RPMI8226 (cell line): ENCODE measurements at places on chromosomes 11 and 22.

GRCh38 chr11:91653079-91653754, 571.4 kb upstream of the FAT3 start:
- no peak for DNase-seq

DNA sequence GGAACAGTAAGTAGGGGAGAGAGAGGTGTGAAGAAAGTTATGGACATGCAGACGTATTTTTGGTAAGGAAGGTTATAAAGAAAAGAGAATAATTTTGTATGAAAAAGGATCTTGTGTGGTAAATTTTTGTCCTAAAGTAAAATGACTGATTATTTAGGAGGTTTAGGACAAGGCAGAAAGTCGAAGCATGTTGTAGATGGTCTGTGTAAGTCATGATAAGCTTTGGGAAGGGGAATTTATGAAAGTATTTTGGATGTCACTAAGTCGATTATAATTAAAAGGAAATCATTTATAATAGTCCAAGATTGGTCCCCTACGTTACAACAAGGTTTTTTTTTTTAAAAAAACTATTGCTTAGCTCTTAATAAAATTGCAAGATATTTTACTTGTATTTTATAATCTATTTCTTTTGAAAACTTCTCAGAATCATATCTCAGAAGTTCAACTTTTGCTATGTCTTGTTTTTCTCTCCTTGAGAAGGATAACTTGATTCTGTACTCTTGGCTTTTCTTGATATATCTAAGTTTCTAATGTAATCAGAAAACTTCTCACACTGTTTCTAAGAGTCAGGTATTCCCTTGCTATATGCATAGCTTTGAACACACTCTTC, 10.9 kb upstream of the CABP2 start:
- no peak for DNase-seq

DNA sequence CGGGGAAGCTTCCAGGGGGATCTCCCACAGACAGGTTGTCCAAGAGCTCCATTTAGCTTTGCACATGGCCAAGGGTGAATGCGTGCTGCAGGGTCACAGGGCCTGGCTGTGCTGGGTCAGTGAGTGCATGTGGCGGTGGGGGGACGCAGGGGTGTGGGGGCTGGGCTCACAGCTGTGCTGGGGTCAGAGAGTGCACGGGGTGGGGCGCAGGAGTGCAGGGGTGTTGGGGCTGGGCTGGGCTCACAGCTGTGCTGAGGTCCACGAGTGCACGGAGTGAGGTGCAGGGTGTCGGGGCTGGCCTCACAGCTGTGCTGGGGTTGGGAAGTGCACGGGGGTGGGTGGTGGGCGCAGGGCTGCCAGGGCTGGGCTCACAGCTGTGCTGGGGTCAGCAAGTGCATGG, 557.7 kb downstream of the BRD1 start:
- no peak for DNase-seq

DNA sequence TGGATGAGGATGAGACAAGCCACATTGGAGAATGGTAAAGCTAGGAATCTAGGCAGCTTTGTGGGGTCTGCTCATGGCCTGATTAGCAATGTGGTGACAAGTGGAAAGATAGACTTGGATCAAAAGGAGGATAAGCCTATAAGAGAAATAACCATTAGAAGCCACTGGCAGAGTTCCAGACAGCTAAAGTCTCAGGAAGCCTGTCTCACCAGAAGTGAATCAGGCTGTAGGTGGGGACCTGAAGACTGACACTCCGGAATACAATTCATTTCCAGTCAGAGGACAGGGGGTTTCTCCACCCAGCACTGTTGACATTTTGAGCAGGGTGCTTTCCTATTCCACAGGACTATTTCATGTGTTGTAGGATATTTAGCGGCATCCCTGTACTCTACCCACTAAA, 129.7 kb downstream of the ARHGAP42 start:
- no peak for DNase-seq

DNA sequence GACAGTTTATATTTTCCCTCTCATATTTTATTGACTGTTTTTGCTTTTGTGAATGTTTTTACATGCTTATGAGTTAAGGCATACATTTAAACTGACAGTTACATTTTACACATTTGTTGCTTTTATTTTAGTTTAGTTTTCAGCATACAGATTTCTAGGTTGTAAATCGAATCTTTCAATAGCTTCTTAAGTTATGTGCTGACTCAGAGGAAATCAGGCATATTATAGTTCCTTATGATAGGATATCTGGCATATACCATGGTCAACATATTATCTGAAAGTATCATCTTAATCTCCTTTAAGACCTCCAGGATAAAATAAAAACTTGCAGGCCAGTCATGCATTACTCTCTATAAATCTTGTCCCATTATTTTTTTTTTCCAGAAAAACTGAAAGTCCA, 916.6 kb downstream of the LRRC4C start:
- no peak for DNase-seq

DNA sequence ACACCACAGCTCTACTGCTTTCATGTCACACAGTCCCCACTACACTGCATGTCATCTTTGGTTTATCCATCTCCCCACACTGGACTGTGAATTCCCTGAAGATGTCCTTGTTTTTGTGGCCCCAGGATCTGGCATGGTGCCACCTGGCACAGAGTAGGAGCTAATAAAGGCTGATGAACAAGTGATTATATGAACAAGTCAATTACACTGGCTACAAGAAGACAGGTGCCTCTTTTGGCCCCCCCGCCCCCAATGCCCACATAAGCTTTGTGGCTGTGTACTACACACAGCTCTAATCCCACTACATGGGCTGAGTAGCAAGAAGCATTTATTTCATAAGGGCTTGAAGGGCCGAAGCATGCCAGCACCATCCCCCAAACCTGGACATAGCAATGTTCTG, 24.7 kb downstream of the PLEKHA7 start:
- DNase-seq, result no peak

DNA sequence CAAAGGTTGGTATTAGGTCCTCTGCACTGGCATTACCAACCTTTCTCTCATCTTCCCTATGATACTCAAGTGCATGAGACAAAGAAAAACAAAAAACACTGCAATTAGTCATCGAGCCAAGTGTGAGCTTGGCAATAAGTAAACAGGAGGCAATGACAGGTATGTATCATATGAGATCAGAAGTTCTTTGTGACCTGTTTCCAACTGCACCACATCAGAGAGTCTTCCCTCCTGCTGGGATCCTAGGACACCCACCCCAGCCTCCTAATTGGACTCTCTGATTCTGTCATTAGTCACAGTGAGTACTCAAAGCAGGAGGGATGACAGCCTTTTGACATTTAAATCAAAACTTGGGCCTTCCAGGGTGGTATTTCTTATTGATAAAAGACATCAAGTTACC, 7.8 kb upstream of the JAML start:
- no peak for DNase-seq

DNA sequence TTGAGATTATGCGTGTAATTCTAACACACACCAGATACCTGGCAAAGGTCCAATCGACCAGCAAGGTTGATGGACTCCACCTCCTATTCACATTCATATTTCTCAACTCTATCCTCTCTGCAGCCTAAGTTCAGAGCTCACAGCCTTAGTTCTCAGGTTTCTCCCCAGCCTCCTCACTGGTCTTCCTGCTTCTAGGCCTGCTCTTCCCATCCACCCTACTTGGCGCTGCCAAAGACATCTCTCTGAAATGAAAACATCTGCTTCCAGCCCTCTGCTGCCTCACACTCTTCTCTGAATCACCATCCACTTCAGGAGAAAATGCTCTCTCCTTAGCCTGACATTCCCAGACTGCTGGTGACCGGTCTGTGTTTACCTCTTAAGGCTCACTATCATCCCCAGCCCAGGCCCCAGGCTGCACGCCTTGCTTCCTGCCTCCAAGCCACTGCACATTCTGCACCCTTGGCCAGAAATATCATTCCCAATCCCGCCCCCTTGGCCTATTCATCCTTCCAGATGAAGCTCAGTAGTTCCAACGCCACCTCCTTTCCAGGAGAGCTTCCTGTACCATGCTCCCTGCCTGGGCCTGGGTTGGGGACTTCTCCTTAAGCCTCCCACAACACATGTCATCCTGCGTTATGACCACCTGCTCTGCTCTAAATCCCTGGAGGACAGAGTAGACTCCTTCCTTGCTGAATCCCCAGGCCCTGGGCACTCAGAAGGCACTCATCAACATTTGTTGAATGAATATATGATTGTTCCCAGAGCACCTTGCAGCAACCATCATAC, 3.5 kb downstream of the ARRB1 start:
- no peak for DNase-seq

DNA sequence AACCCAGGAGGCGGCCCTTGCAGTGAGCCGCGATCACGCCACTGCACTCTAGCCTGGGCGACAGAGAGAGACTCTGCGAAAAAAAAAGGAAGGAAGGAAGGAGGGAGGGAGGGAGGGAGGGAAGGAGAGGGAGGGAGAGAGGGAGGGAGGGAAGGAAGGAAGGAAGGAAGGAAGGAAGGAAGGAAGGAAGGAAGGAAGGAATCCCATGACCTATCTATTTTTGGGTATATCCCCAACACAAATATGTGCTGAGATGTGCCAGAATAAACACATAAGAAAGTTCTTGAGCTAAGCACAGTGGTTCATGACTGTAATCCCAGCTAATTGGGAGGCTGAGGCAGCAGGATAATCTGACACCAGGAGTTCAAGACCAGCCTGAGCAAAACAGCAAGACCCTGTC, 82.0 kb downstream of the SIK3 start:
- no peak for DNase-seq

DNA sequence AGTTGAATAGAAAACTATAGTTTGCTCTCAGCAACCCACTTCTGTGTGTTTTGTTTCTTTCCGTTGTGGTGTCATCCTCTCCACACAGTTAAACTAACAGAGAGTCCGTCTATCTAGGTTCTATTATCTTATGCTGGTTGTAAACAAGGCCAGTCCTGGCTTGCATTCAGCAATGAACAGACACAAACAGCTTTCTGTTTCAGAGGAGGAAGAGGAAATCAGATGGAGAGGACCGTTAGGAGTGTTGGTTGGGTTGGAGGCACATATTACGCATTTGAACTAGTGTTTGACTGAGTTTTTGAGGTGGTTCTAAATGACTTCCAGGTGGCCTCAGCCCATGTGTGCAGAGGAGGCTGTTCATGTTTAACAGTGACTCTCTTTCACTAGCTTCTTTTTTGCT, 129.5 kb upstream of the SORL1-AS1 start:
- DNase-seq, result no peak
